ENCODE measurements at places on chromosomes 2 and 18. TPM values are rescaled to one million over a fixed set of nuclear protein-coding genes. Genes with fewer than 3 reads are reported as not detected.

Gene DSC3
- total RNA-seq: not detected

Gene SPHKAP
- not detected for total RNA-seq

Gene AP1S3
- total RNA-seq: 19.9 TPM

Gene AMER3
- not detected for total RNA-seq

Gene TMEM169
- total RNA-seq: 0.08 TPM

Gene GATA6
- 0.08 TPM for total RNA-seq

Gene BOLL
- total RNA-seq: not detected

Gene NTSR2
- total RNA-seq: not detected

Gene OSBPL1A
- total RNA-seq: 1.3 TPM
